HuH-7.5 (cell line): ENCODE measurements at places on chromosomes 7 and 10.

DNA sequence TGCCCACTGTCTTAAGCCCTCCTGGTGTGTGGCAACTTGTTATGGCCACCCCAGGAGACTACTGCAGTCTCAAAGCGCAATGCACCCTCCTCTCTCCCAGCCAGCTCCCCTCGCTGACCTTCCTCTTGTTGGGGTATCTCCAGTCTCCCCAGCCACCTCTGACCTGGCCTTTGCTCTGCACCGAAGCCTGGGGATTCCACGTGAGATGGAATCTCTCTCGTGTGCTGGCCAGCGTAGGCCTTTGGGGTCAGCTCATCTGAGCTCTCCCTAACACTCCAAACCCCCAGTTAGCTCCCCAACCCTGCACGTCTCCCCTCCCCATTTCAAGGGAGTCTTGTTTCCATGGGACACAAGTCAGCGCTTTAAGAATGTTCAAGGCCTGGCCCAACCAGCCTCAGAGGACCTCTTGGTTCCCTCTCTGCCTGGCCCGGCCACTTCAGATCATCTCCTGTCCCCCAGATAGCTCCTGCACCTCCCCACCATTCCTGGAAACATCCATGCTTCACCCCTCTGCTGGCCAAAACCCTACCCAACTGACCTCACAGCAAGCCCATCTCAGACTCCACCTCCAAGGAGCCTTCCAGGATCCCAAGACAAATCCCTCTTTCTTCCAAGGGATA, 11.2 kb downstream of the ITPRIP start:
- DNase-seq, result no peak

- no peak for DNase-seq
Observed at GRCh38 chr7:107957436-107957835, 45.5 kb downstream of the LAMB1 start.

GRCh38 chr7:34296663-34297062, 361.4 kb upstream of the NPSR1 start:
- no peak for DNase-seq

DNA sequence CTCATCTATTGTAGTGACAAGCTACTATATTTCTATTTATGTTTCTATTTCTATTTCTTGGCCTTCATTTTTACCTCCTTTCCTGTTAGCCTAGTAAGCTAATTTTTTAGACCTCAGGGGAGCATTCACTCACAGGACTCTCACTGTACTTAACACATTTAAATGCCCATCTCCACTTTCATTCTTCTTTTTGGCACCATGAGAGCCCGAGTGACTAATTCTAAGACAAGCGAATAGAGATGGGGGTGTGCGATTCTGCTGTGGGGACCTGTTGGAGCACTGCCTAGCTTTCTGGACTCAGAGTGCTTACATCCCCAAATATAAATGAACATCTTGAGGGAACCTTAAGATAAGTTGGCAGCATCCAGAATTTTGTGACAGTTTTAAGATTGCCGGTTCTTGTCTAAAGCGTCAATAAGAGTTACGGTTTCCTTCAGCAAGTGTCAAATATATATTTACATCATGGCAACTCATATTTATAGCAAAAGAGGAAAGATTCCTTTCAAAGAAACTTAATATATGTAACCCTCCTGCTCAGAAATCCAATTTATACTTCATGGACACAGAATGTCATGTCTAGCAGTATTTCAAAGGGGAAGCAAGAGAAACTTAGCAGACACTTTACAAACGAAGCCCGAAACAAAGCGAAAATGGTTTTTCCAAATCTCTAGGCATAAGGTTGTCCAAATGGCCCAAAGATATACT, 54.1 kb upstream of the AFAP1L2 start:
- DNase-seq, result no peak

DNA sequence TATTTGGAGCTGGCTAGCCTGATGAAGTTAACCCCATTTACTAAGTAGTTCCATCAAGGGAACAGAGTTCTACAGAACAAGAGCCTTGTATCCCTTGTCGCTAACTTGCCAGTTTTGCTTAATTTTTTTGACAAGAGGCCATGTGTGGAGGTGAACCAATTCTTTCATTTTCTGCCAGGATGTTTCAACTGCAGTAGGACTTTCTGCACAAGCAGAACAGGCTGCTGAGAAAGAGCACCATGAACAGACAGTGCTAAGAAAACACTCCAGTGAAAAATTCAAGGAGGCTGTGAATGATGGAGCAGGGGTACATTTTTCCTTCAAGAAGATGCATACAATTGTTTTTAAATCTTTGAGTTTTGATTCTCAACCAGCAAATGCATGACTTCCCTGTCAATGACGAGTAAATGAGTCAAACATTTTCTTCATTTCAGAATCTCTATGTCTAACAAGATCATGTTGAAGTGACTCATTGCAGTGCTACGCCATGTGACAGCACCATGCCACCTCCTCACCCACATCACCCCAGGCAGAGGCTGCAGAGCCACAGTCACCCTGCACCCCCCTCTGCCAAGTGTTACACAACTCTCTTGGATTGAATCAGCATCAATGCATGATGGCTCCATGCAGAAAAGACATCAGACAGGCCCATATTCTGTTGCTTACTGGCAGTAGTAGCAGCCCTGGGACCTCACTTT, 193.1 kb downstream of the COBL start:
- no peak for DNase-seq

GRCh38 chr7:113197274-113197673, 78.9 kb upstream of the SMIM30 start:
- DNase-seq, result no peak
